ENCODE measurements at places on chromosomes 4 and X.

GRCh38 chrX:65696613-65697012, 29.2 kb downstream of the MSN start:
- no peak for DNase-seq

DNA sequence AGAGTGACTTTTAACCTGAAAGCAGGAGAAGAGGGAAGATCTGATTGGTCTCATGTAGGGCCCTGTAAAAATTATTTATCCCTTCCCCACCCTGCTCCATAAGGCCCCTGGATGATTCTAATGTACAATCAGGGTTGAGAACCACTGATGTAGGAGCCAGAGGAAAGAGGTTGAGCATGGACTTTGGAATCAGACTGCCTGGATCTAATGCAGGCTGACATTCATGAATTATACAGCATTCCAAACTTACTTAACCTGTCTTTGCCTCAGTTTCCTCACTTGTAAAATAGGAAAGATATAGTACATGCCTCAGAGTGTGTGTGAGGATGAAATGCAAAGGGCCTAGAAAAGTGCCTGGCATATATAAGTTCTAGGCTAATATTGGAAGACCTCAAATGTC, 47.0 kb downstream of the STX18 start:
- DNase-seq: no peak

DNA sequence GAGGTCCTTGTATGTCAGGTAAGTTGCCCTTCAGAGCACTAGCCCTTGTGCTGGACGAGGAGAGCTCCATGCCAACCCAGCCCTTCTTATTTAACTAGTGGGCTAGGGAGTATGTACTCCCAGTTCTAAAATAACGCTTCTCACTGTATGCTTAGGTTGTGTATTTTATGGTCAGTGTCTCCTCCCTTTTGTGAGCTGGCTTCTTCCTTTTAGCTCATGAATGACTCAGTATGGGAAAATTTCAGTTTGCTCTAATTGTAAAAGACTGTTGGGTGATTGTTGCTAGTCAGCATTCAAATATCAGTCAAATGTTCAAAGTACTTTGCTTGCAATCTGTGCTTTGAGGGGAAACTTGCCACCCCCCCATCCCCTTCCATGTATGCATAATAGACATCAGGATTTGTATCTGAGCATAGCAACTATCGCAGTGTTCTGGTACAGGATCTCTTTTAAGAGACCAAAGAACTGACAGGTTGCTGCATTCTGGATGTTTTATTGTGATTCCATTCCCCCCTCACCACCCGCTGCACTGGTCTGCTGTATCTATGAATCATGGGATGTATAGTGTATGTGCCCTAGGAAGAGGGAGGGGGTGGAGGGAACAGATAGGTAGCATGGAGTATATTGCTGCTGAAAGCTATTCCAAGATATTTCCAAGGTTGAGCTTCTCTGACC, 34.7 kb downstream of the DLG3 start:
- DNase-seq: no peak

DNA sequence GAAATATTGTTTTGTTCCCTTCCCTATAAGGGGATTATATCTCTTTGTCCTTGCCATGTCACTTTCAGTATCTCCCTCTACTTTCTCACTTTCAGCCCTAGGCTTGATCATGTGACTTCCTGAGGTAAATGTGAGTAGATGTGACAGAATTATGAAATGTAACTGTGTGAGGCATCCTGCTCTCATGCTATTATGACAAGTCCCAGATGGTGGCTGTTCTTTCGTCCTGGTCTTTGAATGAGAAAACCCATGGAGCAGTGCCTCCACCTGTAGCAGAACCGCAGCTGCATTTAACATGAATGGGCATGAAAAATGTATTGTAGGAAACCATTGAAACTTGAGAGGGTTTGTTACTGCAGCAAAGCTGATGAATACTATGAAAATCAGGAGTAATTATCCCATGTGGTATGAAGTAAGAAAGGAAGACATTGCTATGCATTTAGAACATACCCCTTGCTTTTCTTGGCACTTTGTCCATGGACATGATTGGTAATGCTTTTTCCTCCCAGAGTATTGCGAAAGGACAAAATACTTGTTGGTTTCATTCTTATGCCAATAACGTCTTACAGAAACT, 202.2 kb upstream of the GPRIN3 start:
- no peak for DNase-seq

GRCh38 chr4:31548021-31548420, 827.9 kb downstream of the PCDH7 start:
- DNase-seq: no peak

- no peak for DNase-seq
Measured at GRCh38 chr4:33837043-33837838, 2407.1 kb downstream of the ARAP2 start.

- no peak for DNase-seq
Measured at GRCh38 chr4:101018836-101019235, 328.5 kb downstream of the PPP3CA start.
